ENCODE measurements at places on chromosomes 12 and 14.

- DNase-seq = no peak
Measured at GRCh38 chr12:96237035-96237434, 42.9 kb downstream of the ELK3 start.

- no peak for DNase-seq
Measured at GRCh38 chr12:122059203-122059960, 19.2 kb upstream of the MLXIP start.

DNA sequence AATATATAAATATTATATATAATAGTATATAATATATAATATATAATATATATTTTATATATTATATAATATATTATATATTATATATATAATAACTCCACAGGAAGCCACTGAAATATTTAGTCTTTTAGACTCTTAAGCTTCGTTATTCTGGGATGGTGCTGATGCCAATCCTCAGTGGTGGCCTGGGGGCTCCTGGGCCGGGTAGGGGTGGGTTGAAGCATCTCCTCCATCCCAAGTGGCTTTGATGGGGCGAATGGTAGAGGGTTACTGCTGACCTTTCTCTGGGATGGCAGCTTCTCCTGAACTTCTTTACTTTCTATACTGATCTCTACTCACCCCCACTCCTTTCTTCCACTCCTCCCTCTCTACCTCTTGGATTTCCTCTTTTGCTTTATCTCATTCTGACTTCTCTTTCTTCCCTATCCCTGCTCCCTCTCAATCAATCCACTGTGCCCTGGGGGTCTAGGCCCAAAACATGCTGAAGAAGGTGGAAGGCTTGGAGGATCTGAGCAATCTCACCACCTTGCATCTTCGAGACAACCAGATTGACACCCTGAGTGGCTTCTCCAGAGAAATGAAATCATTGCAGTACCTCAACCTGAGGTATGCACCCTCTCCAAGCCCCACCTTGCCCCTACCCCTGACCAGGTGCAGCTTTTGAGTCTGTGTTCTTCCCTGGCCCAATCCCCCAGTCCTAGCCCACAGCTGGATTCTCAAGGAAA is 4.8 kb upstream of the ENO2 start:
- no peak for DNase-seq

DNA sequence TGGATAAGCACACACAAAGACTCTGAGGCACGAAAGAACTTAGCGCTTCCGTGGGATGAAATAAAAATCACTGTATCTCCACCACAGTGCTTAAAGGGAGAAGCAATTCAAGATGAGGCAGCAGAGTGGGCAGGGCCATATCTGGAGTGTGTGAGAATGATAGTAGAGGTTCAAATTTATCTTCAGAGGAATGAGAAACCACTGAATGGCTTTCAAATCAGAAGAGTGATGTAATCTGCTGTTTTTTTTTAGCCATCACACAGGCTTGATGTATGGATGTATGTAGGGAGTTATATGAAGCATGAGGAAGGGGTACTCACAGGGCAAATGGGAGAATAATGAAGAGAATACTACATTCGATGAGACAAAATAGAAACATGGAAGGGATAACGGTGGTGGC is 24.1 kb downstream of the MDGA2 start:
- no peak for DNase-seq

GRCh38 chr12:103969391-103969790 is 3.7 kb downstream of the TDG start:
- no peak for DNase-seq

- peak; percentile 99 for DNase-seq
Measured at GRCh38 chr12:49707128-49707811, at the start of gene FMNL3. TSS of gene FMNL3 (minus strand) at chr12:49707405. CDS start at chr12:49707180, 225 bp downstream.
